ENCODE measurements at places on chromosomes 13 and 19.

GRCh38 chr13:52130641-52131040, 1.8 kb upstream of the NEK5 start:
- no peak overlapping the region for H3K27ac ChIP-seq
- peaks cover 26% of the 10 kb centered on the region for H3K4me1 ChIP-seq
- no peaks in the 10 kb centered on the region for H3K27me3 ChIP-seq

GRCh38 chr13:49214917-49215376, 5.2 kb upstream of the MLNR start:
- H3K4me1 ChIP-seq, result peaks cover 5% of the 10 kb centered on the region
- peaks cover 15% of the 10 kb centered on the region for H3K27me3 ChIP-seq
- H3K4me3 ChIP-seq, result no peak overlapping the region
- H3K27ac ChIP-seq, result no peak overlapping the region
- H3K36me3 ChIP-seq, result peaks cover 8% of the 10 kb centered on the region

DNA sequence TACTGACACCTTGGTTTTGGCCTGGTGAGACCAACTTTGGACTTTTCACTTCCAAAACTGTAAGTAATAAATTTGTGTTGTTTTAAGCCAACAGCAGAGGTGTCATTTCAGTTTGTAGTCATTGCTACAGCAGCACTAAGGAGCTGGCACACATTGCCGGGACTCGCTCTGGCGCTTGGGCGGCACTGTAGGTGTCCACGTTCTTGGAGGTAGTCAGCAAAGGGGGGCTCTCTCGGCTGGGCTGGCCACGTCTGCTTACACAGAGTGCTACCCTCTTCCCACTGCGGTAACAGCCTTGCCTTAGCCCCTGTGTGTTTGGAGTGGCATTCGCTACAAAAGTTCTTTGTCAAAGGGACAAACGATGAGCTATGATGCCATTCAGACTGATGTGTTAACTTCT, 44.7 kb downstream of the HTR2A start:
- DNase-seq, result no peak
- H3K4me1 ChIP-seq, result no peaks in the 10 kb centered on the region
- no peak overlapping the region for H3K27ac ChIP-seq
- H3K27me3 ChIP-seq, result no peaks in the 10 kb centered on the region

DNA sequence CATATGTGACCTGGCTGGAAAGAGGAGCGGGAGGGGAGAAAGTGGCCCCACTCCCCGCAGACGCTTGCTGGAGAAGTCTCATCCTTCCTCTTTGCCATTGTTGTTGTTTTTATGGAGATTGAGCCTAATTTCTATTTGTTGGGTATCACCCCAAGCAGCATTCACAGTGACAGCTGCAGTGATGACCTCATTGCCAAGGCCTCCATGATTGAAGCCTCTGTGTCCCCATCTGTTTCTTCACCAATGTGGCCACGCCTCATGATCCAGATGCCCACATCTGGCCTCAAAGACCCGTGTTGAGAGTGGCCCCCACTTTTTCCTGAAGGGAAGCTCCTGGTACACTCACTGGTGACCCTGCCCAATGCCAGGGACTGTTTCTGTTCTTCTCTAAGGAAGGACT, 154.2 kb downstream of the SLC7A1 start:
- H3K36me3 ChIP-seq, result no peaks in the 10 kb centered on the region

DNA sequence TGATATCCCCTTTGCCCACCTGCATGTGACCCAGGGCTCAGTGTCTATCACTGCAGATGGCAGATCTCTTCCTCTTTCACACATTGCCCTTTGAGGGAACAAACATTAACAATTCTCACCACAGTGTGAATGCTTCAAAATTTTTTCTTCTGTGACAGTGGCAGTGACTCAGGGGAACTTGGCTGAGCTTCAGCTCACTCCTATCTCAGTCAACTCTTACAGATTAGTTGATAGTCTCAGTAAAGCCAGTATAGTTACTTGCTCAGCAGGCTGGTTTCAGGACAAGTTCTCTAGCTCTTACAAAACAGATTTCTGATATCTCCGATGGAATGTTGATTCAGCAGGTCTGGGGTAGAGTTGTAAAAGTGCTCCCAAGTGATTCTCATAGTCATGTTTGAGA, 166.9 kb downstream of the DLEU7 start:
- H3K4me1 ChIP-seq, result peaks cover 15% of the 10 kb centered on the region
- DNase-seq, result peak; percentile 33
- no peak overlapping the region for H3K27ac ChIP-seq
- no peak overlapping the region for H3K4me3 ChIP-seq
